ENCODE measurements at places on chromosomes 3 and 15.

DNA sequence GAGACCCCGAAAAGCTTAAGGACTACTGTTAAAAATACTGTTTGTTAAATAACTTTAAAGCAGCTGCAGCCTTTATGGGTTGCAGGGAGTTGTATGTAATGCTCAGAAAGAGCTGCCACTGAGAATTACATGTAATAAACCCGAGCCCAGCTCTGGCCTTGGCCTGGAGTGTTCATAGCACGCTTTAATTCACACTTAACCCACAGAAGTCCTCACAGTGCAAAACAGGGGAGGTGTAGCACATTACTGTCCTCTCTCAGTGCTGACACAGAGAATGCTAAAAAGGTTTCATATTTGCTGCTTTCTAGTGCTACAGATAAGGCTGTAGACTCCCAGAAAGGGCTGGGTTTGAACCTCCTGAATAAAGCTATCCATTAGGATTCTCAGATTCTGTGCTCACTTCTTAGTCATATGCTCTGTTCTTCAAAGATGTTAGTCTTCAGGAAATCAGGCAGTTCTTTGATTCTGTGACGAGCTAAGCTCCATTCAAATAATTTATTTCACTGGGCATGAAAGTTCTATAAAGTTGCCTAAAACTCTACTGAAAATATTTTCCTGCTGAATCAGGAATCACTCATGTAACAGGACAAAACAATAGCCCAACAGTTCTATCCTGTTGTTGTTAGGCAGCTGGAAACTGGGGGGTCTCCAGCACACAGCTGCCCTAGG lies 108.0 kb downstream of the SENP2 start:
- no peak for DNase-seq

DNA sequence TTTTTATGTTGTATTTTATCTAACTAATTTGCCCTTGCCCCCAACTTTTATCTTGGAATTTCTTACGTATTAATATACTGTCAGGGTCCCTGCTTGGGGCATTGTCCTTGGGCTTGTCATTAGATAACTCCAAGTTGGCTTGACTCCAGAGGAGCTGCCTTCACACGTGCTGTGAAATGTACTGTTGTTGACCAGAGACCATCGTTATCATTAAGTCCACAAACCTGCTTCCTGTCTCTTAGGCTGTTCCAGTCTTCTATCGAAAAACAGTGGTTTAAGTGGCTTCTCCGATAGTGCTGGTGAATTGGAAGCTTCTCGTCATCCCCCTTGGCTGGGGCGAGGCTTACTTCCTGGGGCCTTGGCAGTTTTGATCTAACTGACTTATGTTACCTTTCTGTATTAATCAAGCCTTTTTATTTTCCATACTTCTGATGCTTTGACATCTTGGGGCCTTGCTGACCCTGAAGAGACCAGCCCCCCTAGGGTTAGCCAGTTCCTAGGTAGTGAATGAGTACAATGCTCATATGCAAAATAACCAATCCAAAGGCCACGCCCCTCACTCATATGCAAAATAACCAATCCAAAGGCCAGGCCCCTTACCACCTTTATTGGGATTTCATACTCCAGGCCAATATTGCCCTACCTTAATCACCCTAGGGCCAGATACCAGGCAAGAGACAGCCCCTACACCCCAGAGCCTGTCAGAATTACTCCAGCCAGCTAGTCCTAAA lies 164.5 kb downstream of the IGF1R start:
- no peak for DNase-seq

- no peak for DNase-seq
Measured at GRCh38 chr3:30659270-30660130, 53.1 kb downstream of the TGFBR2 start.

- DNase-seq: no peak
Measured at GRCh38 chr3:53192608-53193007, 31.6 kb downstream of the PRKCD start.

- DNase-seq: peak; percentile 13
Measured at GRCh38 chr15:81071120-81071519, 63.0 kb upstream of the CFAP161 start.

DNA sequence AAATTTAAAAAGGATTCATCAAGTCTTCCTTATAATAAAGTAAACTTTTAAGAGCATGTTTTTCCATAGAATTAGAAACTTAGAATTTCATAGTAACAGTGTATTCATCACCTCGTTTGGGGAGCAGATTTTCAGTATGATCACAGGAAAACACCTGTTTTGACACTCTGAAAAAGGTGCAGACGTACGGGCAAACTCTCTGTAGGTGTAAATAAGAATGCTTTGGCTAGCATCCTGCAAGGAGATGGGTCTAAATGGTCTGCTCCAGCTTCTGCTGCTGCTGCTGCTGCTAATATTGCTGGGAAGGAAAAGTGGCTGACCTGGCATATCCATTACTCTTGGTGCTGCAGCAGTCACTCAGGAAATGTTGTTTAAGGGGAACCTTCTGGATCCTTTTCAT lies 66.0 kb downstream of the MBNL1 start:
- no peak for DNase-seq

- DNase-seq: no peak
Measured at GRCh38 chr15:70435369-70435768, 328.0 kb downstream of the UACA start.

GRCh38 chr3:188278717-188279324 lies 124.9 kb downstream of the LPP start:
- DNase-seq: no peak

GRCh38 chr15:57640930-57641682 lies 49.4 kb downstream of the MYZAP start:
- peak; percentile 10 for DNase-seq

- peak; percentile 77 for DNase-seq
Measured at GRCh38 chr15:66429117-66429516, 42.4 kb downstream of the MAP2K1 start.

GRCh38 chr3:101133652-101134051 lies 140.4 kb upstream of the ABI3BP start:
- DNase-seq: peak; percentile 3

DNA sequence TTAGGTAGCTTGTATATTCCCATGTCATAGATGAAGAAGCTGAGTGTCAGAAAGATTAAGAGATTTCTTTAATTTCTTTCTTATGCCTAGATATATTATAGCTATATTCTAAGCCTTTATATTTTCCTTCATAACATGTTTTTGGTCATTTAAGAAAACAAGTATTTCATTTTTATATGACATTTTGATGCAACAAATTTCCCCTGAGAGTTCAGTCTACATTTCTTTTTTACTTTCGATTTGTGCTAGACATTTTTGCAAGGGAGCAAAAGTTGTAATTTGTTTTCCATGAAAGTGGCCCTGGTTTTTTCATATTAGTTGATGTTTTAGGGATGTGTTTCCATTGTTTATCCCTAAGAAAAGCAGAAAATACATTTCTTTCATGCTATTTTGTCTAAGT lies 344.9 kb downstream of the NLGN1 start:
- no peak for DNase-seq

GRCh38 chr3:59880717-59881116 lies 830.9 kb upstream of the CFAP20DC start:
- no peak for DNase-seq

GRCh38 chr3:102916532-102916931 lies 481.7 kb downstream of the ZPLD1 start:
- no peak for DNase-seq

DNA sequence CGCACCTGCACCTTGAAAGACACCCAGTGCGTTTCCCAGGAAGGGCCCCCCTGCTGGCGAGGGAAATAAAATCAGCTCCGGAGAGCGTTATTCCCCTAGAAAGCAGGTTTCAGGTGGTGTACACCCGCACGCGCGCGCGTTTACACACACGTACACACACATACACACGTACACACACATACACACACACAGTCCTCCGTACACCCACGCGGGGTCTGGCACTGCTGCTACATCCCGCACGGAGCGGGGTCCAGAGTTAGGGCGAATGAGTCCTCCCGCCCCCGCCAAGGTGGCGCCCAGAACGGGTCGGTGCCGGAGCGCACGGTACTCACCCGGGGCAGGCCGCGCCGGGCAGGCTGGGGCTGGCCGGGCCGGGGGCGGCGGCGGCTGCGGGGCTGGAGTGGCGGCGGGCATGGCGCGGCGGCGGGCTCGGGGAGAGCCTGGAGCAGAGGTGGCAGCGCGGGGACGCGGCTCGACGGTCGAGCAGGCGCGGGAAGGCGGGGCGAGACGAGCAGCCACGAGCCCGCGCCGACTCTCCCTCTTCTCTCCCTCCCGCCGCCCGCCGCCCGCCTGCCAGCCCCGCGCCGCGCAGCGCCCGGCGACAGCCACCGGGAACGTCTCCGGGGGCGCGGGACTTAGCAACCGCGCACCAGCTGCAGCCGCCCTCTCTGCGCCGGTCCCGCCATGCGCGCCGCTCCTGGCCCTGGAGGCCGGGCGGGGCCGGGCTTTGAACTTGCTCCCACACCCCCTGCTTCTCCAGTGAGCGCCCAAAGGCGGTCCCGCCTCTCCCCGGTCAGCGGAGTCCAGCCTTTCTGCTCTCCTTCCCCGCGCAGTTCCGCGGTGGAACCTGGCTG lies at the start of gene DCLK3:
DCLK3 (minus strand) TSS at position 704 of the 854 bp plus-strand sequence; CDS start at position 414, 290 bp downstream.
- no peak for DNase-seq

- no peak for DNase-seq
Measured at GRCh38 chr15:31307270-31308184, 19.1 kb upstream of the KLF13 start.

- no peak for DNase-seq
Measured at GRCh38 chr15:98713585-98714001, 65.3 kb downstream of the IGF1R start.

GRCh38 chr3:47011371-47011770 lies 31.9 kb downstream of the NBEAL2 start:
- DNase-seq: no peak

GRCh38 chr15:68053701-68054627 lies at the start of gene PIAS1:
TSS of gene PIAS1 (plus strand) at chr15:68054315. CDS start at chr15:68054327, 12 bp downstream.
- peak; percentile 98 for DNase-seq

DNA sequence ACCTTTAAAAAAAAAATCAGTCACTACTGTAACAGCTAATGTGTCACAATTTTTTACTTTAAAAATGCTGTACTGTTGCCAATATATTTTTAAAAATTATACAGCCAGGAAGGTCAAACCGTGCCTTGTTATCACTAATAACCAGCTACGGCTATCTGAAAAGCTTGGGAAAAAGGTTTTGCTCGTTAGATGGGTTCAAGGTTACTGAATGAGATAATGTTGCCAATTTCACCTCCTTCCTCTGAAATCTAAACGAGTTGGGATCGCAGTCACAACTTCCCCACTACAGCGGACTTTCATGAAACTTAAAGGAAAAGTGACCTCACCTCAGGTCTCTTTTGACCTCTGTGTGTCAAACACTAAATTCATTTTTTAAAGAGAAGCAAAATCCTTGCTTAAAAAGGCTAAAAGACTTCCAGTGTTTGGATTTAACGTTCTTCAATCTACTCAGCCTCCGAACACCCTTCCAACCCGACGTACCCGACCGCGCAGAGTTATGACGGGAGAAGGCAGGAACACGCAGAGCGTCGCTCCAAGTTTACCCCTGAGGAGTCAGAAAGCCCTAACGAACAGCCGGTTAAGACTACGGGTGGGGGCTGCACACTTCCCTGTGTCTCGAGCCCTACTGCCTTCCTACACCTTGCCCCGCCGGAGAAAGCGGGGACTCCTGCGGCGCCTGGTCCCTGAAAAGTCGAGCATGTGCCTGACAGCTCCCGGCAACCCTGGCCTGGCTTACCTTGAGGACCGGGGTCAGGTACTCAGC lies 860 bp downstream of the ATG3 start:
- peak; percentile 81 for DNase-seq

DNA sequence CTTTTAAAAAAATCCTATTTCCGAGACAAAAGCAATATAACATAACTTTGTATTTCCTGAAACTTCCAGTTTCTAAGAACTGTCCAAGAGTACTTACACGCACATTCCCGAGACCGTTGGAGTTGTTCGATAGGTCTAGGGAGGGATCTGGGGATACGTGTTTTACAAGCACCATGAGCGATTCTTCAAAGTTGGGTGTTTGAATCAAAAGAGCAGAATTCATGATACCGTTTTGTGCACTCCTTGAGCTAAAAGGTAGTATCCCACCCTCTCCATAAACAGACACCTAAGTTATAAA lies 700 bp upstream of the EDEM1 start:
- DNase-seq: peak; percentile 35

- no peak for DNase-seq
Measured at GRCh38 chr3:135199137-135199536, 404.1 kb downstream of the EPHB1 start.

GRCh38 chr15:80568298-80568697 lies 126.8 kb upstream of the ABHD17C start:
- no peak for DNase-seq

DNA sequence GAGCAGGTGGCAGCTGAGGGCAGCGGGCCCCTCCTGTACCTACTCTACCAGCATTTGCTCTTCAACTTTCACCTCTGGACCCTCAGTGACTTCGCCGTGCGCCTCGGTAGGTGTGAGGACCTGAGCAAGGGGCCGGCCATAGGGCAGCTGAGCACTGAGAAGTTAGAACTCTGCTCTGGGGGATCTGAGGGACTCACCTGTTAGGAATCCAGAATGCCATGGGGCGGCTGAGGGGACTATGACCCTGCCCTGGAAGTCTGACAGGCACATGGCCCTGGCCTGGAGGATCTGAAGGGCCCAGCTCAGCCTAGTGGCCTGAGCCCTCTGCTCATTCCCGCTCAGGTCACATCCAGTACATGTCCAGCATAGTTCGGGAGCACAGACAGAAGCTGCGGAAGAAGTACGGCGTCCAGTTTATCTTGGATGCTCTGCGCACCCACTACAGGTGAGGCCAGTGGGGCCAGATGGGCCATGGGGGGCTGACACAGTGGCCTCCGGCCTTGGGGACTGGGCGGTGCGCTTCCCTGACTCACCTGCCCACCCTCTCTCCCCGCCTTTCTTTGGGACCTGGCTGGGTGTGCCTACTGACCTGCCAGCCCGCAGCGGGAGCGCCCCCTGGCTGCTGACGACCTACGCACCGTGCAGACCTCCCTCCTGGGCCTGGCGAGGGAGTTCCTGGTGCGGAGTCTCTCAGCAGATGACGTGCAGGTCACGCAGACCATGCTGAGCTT lies 18.8 kb downstream of the NBEAL2 start:
- peak; percentile 70 for DNase-seq

- DNase-seq: peak; percentile 59
Measured at GRCh38 chr15:79900087-79900486, 3.3 kb upstream of the MTHFS start.

DNA sequence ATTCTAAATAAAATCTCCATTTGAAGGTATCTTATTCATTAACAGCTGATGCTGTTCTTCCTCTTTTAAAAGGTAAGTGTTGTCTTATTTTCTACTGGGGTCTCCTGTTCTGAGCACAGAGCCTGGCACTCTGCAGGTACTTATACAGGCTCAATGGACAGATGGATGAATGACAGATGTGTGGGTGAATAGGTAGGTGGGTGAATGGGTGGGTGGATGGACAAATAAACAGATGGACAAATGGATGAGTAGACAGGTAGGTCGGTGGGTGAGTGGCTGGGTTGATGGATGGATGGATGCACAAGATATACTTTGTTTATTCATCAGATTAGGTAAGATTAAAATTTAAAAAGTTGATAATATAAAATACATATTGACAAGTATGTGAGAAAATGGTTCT lies 53.5 kb downstream of the SLC41A3 start:
- no peak for DNase-seq

DNA sequence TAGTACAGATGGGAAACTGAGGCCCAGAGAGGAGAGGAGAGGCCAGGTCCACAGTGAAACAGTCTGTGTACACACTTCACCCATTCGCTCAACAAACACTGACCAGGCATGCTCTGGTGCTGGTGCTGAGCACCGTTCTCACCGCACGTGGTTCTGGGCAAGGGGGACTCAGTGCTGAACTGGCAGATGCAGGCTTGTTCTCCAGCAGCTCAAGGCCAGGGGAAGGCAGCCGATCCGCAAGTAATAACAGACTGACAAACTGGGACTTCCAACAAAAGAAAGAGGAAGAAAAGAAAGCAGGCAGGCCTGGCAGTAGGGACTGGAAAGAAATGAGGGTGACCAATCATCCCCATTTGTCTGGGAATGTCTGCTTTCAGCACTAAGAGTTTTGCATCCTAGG lies 25.6 kb upstream of the LINGO1 start:
- no peak for DNase-seq

Measured in suppressor macrophage treated with lipopolysaccharide for 4 hours (primary cell).